Left ventricle myocardium inferior (tissue), 1 donor: ENCODE measurements at places on chromosomes 4 and X. TPM values are rescaled to one million over a fixed set of nuclear protein-coding genes. Genes with fewer than 3 reads are reported as not detected.

- H3K4me1 ChIP-seq = no peaks in the 10 kb centered on the region
- no peaks in the 10 kb centered on the region for H3K36me3 ChIP-seq
- no peaks in the 10 kb centered on the region for H3K27me3 ChIP-seq
- DNase-seq = no peak
Observed at GRCh38 chrX:127276326-127276725, 456.8 kb downstream of the PRR32 start.

DNA sequence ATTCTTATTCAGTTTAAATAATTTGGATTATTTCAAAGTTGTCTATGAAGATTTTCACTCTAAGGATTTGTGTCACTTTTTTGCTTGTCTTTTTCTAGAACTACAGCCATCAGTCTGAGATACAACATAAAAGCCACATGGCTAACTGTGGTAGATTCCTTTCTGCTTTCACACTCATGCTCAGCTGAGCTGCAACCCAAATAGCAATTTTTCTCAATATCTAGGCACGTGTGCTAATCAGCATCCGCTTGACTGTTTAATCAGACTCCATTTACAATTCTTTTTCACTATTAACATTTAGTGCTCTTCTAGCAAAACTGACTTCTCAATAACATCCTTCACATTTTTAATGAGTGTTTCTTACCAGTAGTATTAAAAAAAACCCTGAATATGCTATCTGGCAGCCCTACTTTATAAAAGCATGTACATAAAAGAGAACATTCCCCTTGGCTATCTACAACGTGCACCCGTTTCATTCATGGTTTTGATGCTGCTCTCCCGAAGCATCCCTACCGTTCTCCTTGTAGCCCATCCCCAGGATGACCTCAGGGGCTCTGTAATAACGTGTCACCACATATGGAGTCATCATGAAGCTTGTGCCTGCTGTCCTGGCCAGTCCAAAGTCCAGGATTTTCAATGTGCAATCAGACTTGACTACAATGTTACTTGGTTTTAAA lies 259.2 kb downstream of the MAPK10 start:
- H3K4me3 ChIP-seq = no peak overlapping the region
- no peaks in the 10 kb centered on the region for H3K4me1 ChIP-seq
- no peak overlapping the region for H3K27ac ChIP-seq

- H3K4me3 ChIP-seq = no peak overlapping the region
- H3K4me1 ChIP-seq = peaks cover 19% of the 10 kb centered on the region
- no peak overlapping the region for H3K27ac ChIP-seq
- no peak for DNase-seq
Observed at GRCh38 chrX:46444011-46444410, 101.2 kb downstream of the ZNF674 start.

The MEPE gene
- not detected for total RNA-seq

- no peak for DNase-seq
- no peaks in the 10 kb centered on the region for H3K36me3 ChIP-seq
- no peaks in the 10 kb centered on the region for H3K27me3 ChIP-seq
- H3K4me3 ChIP-seq = no peak overlapping the region
Observed at GRCh38 chrX:138240266-138240665, 471.3 kb downstream of the FGF13 start.

DNA sequence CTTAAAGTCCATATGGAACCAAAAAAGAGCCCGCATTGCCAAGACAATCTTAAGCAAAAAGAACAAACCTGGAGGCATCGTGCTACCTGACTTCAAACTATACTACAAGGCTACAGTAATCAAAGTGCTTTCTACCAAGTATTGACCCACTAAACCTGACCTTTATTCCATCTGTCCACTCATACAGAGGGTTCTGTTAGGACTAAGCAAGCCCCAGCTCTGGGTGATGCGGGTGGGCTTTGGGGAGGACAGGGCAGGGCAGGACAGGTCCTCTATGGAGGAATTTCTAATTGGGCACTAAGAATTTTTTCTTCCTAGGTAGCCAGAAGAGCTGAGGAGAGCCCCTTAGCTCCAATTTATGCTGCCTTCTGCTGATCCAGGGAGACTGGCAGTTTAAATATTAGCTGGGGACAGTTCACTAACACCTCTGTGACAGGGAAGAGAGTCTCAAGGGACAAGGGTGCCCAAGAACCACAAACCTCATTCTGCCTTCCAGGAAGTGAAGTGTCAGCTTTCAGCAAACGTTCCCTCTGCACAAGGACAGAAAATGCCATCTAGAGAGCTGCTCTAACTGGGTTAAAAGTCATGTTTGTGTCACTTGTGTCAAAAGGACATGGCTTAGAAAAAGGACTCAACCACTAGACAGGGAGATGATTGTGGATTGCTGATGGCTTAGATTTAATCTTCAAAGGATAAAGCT lies 143.2 kb downstream of the KIT start:
- H3K4me3 ChIP-seq = no peak overlapping the region
- H3K36me3 ChIP-seq = no peaks in the 10 kb centered on the region
- H3K27ac ChIP-seq = peak overlapping the region; percentile 50
- H3K27me3 ChIP-seq = no peaks in the 10 kb centered on the region
- no peak for DNase-seq

DNA sequence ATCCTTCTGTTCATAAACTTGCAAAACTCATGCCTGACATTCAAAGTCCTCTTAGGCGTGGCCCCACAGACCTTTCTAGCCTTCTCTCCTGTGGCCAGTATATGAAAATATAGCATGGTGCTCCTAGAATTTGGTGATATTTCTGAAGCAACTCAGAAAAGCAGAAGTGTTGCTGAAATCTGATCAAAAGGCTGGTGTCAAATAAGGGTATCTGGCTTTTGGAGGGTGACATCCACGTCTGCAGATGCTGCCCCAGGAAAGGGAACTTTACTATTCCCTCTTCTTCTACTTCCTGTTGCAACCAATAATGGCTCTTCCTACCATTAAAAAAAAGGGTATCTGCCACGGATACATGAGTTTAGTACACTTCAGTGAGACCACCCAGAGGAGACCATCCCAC lies 83.9 kb upstream of the RPS6KA3 start:
- H3K36me3 ChIP-seq = no peaks in the 10 kb centered on the region
- H3K27ac ChIP-seq = no peak overlapping the region
- H3K4me1 ChIP-seq = peaks cover 7% of the 10 kb centered on the region
- no peak for DNase-seq
- no peaks in the 10 kb centered on the region for H3K27me3 ChIP-seq

DNA sequence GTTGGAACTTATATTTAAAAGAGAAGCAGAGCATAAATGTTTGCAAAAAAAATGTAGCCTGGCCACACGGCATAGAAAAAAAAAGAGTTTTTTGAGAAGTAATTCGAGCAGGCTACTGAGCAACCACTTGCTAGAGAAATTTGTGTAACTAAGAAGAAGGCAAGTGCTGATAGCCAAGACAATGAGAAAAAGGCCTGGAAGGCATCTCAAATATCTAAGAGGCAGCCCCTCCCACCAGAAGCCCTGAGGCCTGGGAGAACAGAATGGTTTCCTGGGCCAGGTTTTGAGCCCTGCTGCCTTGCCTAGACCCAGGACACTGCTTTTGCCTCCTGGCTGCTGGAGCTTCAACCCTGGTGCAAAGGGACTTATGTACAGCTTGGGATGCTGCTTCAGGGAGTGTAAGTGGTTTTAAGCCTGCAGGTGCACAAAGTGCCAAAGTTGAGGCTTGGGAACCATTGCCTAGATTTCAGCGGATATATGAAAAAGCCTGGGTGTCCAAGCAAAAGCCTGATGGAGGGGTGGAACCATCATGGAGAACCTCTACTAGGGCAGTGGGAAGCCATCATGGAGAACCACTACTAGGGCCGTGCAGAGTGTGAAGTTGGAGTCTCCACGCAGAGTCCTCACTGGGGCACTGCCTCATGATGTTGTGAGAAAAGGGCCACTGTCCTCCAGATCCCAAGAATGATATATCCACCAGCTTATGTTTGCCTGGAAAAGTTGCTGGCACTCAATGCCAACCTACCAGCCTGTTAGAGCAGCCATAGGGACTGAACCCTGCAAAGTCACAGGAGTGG lies 9.7 kb downstream of the TECRL start:
- no peaks in the 10 kb centered on the region for H3K27me3 ChIP-seq
- H3K36me3 ChIP-seq = no peaks in the 10 kb centered on the region
- peak overlapping the region; percentile 85 for H3K27ac ChIP-seq
- peaks cover 24% of the 10 kb centered on the region for H3K4me1 ChIP-seq

DNA sequence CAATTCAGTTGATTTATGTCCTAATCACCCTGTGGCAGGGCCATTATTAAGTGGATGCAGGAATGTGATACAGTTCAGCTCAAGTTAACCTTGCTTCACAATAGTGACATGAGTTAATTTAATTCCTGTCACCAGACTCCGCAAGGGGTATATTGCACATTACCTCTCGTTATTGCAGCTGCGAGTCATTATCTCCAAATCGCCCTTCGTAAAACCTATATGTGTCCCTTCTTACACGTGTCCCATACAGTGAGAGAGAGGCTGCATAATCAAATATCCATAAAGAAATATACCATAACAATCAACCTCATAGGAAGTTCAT lies 369.9 kb upstream of the ANXA10 start:
- no peaks in the 10 kb centered on the region for H3K27me3 ChIP-seq
- no peaks in the 10 kb centered on the region for H3K4me1 ChIP-seq
- DNase-seq = no peak

- no peak overlapping the region for H3K27ac ChIP-seq
- H3K36me3 ChIP-seq = no peaks in the 10 kb centered on the region
- no peak overlapping the region for H3K4me3 ChIP-seq
- H3K4me1 ChIP-seq = no peaks in the 10 kb centered on the region
- DNase-seq = no peak
- H3K27me3 ChIP-seq = peaks cover 6% of the 10 kb centered on the region
Observed at GRCh38 chr4:81355136-81355535, 116.6 kb downstream of the RASGEF1B start.

The JADE3 gene
- 6.3 TPM for total RNA-seq

The TRIM60 gene
- not detected for total RNA-seq

The LONRF3 gene
- 0.93 TPM for total RNA-seq

- H3K27me3 ChIP-seq = no peaks in the 10 kb centered on the region
- H3K27ac ChIP-seq = no peak overlapping the region
- no peaks in the 10 kb centered on the region for H3K4me1 ChIP-seq
- no peaks in the 10 kb centered on the region for H3K36me3 ChIP-seq
- DNase-seq = no peak
Observed at GRCh38 chr4:189121336-189121735, 819.3 kb upstream of the FRG1 start.

GRCh38 chr4:141789716-141790115 lies 153.3 kb downstream of the IL15 start:
- no peak overlapping the region for H3K27ac ChIP-seq

- H3K4me1 ChIP-seq = peaks cover 26% of the 10 kb centered on the region
- peak overlapping the region; percentile 76 for H3K27ac ChIP-seq
- no peak for DNase-seq
- peak overlapping the region; percentile 43 for H3K4me3 ChIP-seq
- no peaks in the 10 kb centered on the region for H3K36me3 ChIP-seq
- no peaks in the 10 kb centered on the region for H3K27me3 ChIP-seq
Observed at GRCh38 chr4:1201851-1202525, 29.6 kb upstream of the SPON2 start.

DNA sequence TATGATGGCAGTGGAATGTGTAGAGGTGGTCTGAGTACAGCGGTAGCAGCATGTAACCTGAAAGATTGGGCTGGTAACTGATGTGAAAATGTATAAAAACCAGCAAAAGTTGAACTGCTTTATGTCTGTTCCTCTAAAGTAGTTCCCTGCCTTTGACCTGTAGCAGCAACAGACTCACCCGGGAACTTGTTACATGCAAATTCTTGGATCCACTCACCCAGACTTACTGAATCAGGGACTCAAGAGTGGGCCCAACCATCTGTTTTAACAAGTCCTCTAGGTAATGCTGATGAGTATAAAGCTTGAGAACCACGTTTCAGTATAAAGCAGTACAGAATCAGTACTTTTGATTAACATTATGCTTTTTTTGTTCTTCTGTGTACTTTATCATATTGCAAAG lies 84.7 kb downstream of the RAP1GDS1 start:
- peaks cover 6% of the 10 kb centered on the region for H3K4me1 ChIP-seq
- H3K27ac ChIP-seq = no peak overlapping the region
- no peaks in the 10 kb centered on the region for H3K27me3 ChIP-seq
- H3K36me3 ChIP-seq = peaks cover 15% of the 10 kb centered on the region
- no peak for DNase-seq

DNA sequence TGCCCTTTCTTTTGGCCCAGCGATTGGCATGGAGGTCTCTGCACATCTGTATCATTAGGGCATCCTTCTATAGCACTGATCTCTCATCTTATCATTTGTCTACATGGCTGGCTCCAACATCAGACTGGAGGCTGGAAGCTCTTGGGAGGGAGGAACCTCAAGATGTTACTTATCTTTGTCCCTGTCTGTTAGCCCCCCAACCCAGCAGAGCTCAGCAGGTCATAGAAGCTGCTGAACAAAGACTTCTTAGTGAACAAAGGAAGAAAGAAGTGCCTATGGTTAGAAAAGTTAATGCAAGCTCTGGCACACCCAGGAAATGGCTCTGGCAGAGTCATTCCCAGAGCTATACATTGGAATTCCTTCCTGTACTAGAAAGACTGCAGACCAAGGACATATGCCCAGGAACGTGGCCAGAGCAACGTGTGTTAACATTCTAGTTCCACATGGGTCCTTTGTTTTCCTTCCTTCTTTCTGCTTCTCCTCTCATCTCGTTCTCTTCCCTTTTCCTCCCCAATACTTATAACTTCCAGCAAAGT lies 74.0 kb downstream of the SEL1L3 start:
- H3K36me3 ChIP-seq = peaks cover 9% of the 10 kb centered on the region
- no peaks in the 10 kb centered on the region for H3K27me3 ChIP-seq

DNA sequence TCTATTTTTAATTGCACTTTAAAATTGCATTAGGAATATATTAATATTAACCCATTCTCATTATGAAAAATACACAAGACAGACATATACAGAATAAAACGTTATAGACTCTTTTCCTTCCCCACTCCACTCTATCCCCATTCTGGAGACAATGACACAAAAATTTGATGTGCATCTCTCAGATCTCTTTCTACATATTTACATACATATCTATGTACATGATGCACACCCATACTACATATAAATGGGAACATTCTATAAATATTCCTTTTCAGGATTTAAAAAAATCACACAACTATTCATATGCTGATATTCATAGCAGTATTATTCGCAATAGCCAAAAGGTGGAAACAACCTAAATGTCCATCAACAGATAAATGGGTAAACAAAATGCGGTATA lies 2.4 kb upstream of the CXorf66 start:
- no peaks in the 10 kb centered on the region for H3K4me1 ChIP-seq
- no peaks in the 10 kb centered on the region for H3K36me3 ChIP-seq
- H3K27ac ChIP-seq = no peak overlapping the region
- no peak overlapping the region for H3K4me3 ChIP-seq
- no peak for DNase-seq

The RNF4 gene
- 26.0 TPM for total RNA-seq

The TREX2 gene
- not detected for total RNA-seq

The PDZD4 gene
- total RNA-seq = 4.5 TPM

DNA sequence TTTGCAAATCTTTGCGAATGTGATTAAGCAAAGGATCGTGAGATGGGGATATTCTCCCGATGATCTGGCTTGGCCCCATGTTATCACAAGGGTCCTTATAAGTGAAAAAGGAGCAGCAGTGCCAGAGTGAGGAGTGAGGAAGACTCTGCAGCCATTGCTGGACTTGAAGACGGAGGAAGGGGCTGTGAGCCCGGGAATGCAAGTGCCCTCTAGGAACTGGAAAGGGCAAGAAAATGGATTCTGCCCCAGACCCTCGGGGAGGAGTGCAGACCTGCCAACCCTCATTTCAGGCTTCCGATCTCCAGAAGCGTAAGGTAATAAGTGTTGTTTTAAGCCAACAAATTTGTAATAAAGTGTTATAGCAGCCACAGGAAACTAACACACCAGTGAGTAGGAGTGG lies 76.3 kb downstream of the EVC start:
- H3K27ac ChIP-seq = no peak overlapping the region
- peaks cover 7% of the 10 kb centered on the region for H3K4me1 ChIP-seq
- no peaks in the 10 kb centered on the region for H3K27me3 ChIP-seq
- peaks cover 10% of the 10 kb centered on the region for H3K36me3 ChIP-seq
- DNase-seq = no peak
- no peak overlapping the region for H3K4me3 ChIP-seq
